ENCODE measurements at places on chromosomes 1 and 21. TPM values are rescaled to one million over a fixed set of nuclear protein-coding genes. Genes with fewer than 3 reads are reported as not detected.

DNA sequence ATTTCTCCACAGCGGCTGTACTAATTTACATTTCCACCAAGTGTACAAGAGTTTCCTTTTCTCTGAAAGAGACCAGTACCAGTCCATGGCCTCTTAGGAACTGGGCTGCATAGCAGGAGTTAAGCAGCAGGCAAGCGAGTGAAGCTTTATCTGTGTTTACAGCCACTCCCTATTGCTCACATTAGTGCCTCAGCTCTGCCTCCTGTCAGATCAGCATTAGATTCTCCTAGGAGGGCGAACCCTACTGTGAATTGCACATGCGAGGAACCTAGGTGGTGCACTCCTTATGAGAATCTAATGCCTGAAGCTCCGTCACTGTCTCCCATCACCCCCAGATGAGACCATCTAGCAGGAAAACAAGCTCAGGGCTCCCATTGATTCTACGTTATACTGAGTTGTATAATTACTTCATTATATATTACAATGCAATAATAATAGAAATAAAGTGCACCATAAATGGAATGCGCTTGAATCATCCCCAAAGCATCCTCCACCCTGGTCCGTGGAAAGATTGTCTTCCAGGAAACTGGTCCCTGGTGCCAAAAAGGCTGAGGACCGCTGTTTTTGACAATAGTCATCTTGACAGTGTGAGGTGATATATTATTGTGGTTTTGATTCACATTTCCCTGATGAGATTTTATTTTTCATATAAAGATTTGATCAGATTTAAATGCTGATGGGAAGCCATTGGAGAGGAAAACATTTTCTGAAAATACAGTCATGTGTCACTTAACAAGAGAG, 45.5 kb upstream of the MRPS6 start:
- no peak for DNase-seq

- DNase-seq = no peak
These were observed 18.1 kb upstream of the ZBTB8A start for GRCh38 chr1:32521165-32521564.

GRCh38 chr21:38312822-38313221, 56.0 kb downstream of the KCNJ15 start:
- no peak for DNase-seq

DNA sequence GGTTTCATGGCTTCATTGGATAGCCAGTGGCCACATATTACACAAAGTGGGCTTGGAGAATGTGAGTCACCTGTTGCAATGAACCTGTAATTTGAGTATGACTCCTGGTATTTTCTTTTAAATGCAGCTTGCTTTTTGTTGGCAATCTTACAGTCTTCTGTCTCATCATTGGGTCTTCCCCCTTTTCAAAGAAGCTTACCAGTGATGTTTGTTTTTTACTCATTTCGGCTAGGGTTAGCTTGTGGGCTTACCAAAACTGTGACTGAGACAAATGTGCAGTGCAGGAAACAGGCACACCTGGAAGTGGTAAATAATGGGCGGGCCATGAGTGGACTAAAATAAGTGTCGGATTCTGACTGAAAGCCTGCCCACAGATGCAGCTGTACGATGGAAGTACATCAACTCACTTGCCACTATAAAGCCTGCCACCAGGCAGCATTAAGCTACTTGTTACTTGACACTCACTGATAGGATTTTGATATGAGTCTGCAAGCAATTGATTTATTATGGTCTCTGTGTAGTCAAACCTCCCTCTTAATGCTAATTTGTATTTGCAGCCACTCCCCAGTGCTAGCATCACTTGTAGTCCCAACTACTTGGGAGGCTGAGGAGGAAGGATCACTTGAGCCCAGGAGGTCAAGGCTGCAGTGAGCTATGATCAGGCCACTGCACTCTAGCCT, 4.2 kb downstream of the HHAT start:
- DNase-seq = peak; percentile 86

DNA sequence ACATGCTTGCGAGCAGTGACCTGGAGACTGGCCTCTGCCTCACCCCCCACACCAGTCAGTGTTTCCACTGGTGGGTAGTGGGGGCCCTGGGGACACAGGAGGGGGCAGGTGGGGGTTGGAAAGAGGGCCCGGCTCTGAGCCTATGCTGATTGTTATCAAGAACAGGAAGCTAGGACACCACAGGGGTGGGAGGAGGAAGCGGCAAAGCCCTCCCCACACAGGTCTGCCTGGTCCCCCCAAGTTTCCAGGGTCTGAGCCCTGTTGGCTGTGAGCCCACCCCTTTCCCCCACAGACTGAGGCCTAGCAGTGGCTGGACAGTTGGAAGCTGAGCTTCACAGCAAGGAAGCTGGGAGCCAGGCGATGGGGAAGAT, 1.6 kb upstream of the PTPN7 start:
- DNase-seq = peak; percentile 86

DNA sequence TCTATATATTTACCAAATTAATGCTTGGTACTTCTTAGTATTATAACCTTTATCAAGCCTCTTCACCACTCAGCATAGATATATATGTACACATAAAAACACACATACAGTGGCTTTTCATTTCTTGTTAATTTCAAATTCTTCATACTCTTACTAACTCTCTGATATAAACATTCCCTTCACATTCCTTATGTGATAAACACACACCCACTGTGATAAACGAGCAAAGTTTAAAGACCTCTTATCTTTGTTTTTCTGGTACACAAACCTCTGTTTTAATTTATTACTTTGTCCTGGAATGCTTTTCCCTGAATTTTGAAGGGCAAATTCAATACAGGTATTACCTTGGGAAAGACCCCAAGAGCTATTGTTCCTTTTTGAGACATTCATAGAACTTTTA, 379.1 kb upstream of the TMPRSS15 start:
- DNase-seq = no peak

DNA sequence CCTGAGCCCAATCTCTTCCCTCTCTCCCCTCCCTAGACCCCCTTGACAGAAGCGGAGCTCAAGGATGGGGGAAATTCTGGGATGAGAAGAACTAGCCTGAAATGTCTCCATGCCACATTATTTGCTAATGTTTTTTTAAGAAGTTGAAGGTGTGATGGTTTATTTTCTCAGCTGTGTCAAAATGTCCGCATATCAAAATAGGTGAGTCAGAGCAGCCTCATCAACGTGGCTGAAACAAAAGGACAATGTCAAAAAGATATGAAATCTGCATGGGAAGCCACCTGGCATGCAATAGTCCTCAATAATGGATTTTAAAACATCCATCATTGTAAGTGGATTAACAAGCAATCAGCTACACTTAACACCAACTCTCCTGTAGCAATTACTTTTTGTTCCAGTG, 101.4 kb downstream of the BEND5 start:
- DNase-seq = no peak

- DNase-seq = no peak
These were observed 73.9 kb upstream of the RGL1 start for GRCh38 chr1:183730886-183731573.

GRCh38 chr1:169548282-169548681, 38.0 kb downstream of the F5 start:
- no peak for DNase-seq

- no peak for DNase-seq
These were observed 63.3 kb upstream of the MAGI3 start for GRCh38 chr1:113326976-113327375.

DNA sequence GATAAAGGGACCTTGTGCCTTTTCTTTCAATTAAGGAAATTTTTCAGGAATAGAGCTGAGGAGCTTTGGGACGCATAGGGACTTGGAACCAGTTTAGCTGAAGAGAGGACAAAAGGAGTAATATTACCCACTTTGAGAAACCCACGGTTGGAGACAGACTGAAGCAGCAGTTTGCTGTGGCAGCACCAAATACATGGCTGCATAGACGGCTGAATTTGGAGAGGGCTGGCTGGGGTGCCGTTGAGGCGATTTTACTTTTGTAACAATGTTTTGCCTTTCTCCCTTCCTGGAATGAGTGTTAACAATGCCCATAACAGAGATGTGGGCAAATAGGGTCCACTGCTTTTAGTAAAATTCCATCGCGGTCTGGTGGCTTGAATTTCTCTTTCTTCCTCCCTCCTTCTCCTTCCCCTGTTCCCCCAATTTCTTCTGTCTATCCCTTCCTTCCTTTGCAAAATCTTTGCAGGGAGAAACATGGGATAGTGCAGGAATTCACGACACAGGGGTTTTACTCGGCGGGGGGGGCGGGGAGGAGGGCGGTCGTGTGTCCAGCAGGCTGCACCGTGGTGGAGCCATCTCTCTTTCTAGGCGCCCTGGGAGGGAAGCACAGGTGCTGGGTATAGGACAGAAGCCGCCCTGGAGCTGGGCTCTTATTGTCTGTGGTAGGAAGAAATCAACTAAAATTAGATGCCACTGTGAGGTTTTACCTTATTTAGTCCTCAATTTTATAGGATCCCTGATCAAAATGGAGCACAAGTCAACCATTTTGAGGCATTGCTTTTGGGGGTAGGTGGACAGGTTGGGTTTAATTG, 6.8 kb downstream of the LHX4 start:
- DNase-seq = no peak

DNA sequence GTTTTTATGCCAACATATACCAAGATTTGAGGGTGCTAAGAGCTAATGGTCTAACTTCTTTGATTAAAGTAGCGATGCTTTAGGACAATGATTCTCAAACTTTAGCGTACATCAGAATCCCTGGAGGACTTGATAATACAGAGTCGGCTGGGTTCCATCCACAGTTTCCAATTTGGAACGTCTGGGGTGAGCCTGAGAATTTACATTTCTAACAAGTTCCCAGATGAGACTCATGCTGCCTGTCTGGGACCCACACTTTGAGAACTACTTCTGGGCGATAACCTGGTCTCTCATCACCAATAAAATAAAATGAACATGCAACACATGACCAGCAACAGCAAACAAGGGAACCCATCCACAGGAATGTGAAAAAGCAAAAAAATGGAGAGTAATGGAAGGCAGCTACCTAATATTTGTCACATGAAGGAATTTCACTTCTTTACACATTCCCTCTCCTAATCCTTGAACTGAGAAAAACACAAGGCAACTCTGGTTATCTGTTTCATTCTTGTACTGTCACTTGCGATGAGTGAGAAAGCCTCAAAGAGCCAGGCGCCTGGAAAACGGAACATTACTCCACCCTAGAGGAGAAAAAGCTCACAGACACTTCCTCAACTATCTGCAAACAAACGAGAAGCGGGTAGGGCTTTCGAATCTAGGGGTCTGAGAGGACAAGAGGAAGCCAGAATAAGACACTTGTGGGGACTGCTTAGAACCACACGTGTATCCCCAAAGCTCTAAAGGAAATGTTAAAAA, 14.0 kb downstream of the HSF2BP start:
- DNase-seq = peak; percentile 80

DNA sequence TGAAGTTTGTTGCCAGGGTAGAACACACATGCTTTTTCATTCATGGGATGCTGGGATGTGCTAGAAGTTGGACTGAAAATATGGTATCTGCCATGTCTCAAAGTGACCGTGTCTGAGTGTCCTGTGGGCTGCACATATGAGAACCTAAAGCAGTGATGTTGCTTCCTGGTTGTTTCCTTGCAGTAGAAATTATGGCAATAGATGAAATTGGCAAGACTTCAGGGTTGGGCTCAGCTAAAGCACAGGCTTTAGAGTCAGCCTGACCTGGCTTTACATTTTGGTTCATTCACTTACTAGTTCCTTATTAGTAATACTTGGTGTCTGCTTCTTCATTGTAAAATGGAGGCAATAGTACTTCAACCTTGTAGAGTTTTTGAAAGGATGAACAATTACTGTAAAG, 2.2 kb downstream of the LAMC2 start:
- no peak for DNase-seq

DNA sequence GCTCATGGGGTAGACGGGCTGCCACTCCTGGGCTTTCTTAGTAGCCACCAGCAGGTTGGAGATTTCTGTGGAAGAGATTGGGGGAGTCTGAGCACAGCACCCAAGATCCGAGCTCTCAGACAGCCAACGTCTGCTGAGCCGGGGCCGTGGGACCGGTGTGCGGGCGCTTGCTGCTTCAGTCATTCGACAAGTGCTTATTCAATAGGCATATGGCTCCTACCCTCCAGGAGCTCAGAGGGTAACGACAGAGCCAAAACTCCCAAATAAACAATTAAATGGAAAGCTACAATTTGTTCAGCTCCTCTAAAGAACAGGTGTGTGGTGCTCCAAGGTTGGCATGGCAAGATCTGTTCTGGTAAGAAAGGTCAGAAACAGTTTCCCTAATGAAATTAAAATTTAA, 106.0 kb downstream of the RAVER2 start:
- no peak for DNase-seq

DNA sequence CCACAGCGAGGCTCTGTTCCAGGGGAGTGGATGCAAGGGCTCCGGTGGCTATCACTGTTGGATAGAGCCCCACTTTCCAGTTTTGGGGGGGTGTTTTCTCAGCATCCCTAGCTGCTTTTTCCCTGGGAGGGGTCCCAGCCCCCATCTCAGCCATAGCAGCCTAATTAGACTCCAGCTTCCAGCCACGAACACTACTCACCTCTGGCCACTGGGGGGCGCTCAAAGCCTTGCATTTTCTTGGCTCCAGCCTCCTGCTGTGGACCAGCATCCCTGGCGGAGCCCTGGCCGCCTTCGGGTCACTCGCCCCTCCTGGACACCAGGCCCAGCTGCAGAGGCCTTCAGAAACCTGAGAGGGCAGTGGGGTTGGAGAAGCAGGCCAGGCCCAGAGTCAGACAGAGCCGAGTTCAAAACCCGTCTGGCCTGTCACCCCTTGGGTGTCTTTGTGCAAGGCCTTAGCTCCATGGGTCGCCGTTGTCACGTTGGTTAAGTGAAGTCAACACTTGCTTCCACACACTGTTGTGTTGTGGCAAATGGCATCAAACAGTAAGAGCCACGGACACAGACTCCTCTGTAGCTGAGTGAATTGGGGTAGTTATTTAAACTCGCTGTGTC, 93.5 kb upstream of the ACTL8 start:
- DNase-seq = peak; percentile 86

GRCh38 chr1:51240084-51240483, 4.0 kb downstream of the RNF11 start:
- no peak for DNase-seq

DNA sequence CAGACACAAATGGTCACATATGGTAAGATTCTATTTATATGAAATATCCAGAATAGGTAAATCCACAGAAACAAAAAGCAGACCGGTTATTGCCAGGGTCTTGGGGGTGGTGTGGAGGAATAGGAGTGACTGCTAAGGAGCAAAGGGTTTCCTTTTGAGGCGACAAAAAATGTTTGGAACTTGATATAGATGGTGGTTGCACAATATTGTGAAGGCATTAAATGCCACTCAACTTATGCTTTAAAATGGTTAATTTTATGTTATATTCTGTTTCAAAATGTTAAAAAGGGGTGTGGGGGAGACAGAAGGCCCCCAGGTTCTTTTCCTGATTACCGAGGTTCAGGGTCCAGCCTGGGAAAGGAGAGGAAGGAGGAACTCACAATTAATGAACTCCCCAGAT, 304.4 kb downstream of the RRAGC start:
- DNase-seq = no peak

GRCh38 chr1:74681001-74681400, 7.4 kb upstream of the ERICH3 start:
- no peak for DNase-seq

RIPPLY3 gene
- 0.26 TPM for total RNA-seq

LAD1 gene
- total RNA-seq = not detected

TEDDM1 gene
- total RNA-seq = not detected

RIMS3 gene
- total RNA-seq = 2.0 TPM

UBL4B gene
- total RNA-seq = not detected

XCL1 gene
- total RNA-seq = 14.6 TPM

PDC gene
- total RNA-seq = not detected

Data from activated CD4-positive, alpha-beta T cell treated with anti-CD3 and anti-CD28 coated beads, Interleukin-2, amount 10 ng/mL, durations not matched to agents 24 days and 14 days (primary cell).